ENCODE measurements at places on chromosomes 3 and 15.

- no peak for DNase-seq
Observed at GRCh38 chr3:81920816-81921215, 159.4 kb upstream of the GBE1 start.

DNA sequence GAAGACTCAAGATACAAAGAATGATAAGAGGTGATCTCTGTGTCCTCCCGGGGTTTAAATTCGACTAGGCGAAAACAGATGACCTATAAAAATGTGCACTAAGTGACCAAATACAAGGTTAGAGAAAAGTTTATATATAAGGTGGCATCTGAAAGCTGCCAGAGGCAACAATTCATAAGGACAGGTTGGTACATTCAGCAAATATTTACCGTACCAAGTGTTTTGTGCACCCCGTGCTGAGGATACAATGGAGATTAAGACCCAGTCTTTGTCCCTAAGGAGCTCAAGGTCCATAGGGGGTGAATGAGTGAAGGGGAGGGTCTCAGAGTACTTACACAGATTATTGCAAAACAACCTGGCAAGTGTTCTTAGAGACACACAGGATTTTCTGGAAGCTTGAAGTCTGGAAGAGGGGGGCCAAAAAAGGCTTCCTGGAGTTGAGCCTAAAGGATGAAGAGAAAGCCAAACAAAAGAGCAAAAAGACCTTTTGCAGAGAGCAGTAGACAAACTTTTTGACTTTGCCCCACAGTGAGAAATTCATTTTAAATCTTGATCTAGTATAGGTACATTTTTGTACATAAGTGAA lies 71.4 kb upstream of the LRIG1 start:
- DNase-seq, result no peak

DNA sequence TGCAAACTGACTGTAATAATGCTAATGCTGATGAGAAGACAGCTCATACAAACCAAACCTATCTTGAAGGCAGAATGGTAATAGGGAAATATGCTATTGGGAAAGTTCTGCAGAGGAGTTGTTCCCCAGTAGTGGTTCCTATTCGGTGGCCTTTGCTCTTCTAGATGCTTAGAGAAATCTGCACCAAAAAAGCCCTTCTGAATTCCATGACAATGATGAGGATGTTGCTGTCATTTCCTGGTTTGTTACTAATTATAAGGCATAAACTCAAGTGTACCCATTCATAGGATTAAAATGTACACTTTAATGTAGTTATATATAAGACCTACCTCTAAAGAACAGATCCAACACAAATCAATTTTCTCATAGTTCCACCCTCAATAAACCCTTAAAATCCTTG lies 30.1 kb downstream of the TOMM70 start:
- DNase-seq, result no peak

- no peak for DNase-seq
Observed at GRCh38 chr3:120113128-120114116, 19.2 kb upstream of the GSK3B start.

DNA sequence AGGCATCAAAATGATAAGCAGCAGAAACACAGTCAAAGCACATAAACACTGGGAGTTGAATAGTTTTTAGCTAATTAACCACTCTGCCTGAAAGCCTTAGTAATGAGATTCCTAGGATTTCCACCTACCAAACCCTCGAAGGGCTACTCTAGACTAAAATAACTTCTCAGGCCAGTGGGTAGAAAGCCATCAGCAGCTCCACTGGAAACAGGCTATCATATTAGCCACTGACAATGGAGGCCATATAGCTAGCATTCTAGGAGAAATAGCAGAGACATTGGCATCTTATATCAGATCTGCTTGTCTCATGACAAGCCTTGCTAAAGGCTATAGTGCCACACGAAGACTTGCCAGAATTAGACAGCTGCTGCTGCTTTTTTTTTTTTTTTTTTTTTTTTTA lies 4.5 kb upstream of the CAPN3 start:
- no peak for DNase-seq

- no peak for DNase-seq
Observed at GRCh38 chr3:25156626-25157025, 271.4 kb upstream of the RARB start.

GRCh38 chr3:23830869-23831484 lies 25.2 kb downstream of the UBE2E1 start:
- DNase-seq, result no peak

- DNase-seq, result no peak
Observed at GRCh38 chr15:99282586-99282985, 31.3 kb downstream of the LRRC28 start.

- DNase-seq, result no peak
Observed at GRCh38 chr3:176106380-176106779, 1090.9 kb downstream of the TBL1XR1 start.

- no peak for DNase-seq
Observed at GRCh38 chr3:7275396-7275795, 414.5 kb downstream of the GRM7 start.

DNA sequence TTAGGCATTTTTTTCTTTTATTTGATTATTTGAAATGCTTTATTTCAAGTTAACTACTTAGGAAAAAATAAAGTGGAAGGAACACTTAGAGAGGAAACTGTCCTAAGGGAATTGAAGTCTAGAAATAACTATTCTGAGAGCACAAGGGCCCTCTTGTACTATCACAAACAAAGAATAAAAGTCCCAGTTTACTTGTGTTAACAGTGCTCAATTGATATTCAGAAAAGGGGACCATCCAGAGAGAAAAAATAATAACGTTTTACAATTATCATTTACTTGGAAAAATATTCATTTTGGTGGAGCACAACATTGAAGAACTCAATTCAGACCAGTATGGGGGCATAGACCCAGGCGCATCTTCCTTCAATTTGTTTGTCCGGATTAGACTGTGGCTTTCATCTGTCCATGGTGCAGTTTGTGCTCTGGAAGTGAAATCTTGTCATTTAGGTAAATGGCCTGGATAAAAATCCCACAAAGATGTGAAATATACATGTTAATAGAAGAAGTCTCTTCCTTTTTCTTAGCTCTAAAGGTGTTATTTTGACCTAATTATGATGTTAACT lies 54.5 kb upstream of the SAMMSON start:
- no peak for DNase-seq

DNA sequence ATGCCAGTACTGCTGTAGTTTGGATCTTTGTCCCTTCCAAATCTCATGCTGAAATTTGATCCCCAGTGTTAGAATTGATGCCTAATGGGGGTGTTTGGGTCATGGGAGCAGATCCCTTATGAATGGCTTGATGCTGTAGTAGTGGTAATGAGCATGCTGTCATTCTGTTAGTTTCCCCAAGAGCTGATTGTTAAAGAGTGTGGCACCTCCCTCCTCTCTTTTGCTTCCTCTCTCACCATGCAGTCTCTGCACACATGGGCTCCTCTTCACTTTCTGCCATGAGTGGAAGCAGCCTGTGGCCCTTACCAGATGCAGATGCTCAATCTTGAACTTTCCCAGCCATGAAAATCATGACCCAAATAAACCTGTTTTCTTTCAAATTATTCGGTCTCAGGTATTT lies 141.3 kb upstream of the DPPA4 start:
- DNase-seq, result no peak

DNA sequence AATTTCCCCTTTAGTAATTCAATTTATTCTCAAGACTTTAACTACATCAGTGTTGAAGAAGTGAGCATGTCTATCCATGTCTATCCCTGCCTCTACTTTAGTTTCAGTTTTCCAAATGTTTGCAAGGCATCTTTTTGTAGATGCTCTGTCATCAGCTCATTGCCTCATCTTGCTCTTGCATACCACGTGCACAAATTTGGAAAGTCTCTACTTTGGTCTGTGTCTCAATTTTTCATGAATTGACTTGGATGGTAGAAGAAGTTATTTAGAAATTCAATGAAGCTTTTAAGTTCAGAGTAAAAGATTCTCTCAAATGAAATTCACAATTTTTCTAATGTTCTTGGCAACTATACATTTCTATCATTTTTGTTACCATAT lies 55.3 kb downstream of the CLDN1 start:
- DNase-seq, result no peak

DNA sequence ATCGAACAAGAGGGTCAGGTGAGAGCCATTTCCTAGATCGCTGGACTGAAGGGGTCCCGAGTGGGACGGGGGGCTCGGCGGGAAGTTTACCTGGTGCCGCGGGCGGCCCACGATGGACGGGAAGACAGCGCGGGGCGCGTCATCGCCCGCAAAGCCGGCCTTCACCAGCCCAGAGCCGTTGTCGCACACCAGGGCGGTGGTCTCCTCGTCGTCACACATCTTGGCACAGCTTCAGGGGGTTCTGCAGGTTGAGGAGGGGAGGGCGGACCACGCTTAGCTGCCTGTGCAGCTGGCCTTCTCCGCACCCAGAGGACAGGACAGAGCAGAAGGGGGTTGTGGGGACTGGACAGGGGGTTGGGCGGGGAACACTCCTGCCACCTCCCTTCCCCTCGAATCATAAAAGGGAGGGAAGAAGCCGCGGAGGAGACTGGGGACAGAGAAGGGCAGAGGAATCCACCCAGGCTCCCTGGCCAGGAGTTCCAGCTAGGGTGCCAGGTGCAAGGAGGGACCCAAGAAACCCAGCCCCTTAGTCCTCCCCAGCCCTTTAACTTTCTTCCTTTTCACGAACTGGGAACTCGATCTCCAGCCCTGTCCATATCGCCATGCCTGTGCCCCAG lies 651 bp downstream of the ACTC1 start:
- no peak for DNase-seq

DNA sequence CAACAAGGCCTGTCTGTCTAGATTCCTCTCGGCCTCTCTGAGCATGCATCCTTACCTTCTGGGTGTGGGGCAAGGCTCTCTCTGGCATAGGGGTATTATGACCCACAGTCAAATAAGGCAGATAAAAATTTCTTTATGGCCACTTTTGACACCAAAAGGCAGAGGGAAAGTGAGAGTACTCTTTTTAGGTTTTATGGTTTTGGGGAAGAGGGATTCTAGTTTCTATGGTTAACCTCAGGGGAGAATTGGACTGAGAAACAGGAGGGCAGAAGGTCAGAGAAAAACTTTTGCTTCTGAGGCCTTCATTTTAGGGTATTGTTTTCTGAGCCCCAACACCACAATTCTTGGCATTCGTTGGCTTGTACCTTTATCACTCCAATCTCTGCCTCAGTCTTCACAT lies 70.0 kb upstream of the CCDC54 start:
- no peak for DNase-seq

DNA sequence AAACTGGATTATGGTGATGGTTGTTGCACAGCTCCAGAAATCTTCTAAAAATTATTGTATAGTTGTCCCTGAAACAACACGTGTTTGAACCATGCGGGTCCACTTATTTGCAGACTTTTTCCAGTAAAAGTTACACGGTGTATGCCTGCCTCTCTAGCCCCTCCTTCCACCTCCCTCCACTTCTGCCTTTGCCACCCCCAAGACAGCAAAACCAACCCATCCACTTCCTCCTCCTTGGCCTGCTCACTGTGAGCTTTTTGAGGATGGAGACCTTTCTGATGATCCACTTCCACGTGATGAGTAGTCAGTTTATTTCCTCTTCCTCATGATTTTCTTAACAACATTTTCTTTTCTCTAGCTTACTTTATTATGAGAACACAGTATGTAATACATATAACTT lies 5.4 kb downstream of the CYFIP1 start:
- no peak for DNase-seq

DNA sequence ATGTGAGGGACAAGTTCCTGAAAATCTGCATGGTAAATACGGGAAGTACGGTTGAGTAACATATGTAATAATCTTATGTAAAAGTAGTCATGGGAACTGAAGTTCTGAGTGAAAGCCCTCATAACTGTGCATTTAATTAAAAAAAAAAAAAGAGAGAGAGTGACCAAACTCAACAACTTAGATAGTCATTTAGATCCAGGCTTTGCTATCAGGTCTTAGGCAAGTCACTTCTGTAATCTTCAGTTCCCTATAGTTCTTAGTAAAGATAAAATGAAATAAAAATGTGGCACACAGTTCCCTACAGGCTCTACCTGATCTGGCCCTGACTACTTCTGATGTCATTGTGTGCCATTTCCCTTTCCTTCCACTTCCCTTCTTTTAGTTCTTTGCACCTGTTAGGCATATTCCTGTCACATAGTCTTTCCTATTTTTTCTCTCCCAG lies 15.0 kb downstream of the RNF111 start:
- DNase-seq, result no peak

DNA sequence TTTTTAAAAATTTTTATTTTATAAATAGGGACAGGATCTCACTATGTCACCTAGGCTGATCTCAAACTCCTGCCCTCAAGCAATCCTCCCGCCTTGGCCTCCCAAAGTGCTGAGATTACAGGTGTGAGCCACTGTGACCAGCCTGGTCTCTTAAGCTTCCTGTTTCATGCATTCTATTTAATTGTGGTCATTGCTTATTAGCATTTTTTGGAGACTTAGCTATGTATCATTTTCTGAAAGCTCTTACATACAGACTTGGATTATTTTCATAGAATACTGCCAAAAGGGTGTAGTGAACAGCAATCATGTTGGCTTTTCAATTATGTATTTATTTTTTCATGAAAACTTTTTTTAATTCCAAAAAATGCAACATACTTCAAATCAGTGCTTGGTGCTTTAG lies 51.5 kb upstream of the DCUN1D1 start:
- no peak for DNase-seq

DNA sequence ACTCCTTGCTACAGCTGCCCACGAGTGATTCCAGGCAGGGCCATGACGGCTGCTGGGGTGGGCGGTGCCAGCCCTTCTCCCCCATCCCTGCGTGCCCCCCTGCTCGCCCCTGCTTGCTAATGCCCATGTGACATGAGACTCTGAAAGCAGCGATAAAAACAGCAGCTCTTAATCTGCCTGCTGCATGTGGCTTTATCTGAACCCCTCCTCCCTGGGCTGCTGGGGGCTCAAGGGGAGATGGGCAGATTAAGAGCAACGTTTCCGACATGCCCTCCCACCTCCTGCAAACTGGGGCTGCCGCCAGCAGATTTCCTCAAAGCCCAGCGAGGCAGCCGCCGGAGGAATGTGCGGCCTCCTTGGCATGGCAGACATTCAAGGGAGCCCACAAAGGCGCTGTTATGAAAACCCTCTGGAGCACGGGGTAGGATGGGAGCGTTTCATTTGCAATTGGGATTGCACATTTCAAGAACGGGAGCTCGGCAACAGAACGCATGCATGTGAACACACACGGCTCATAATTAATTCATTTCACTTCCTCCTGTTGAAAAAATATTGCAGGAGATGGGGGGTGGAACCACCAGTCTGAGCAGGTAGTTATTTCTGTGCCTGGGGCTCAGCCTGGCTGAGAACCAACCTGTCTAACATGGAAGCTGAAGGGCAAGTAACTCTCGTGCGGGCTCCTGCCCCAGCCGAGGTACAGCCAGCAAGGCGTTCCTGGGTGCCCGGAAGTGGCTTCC lies 504.2 kb upstream of the PROK2 start:
- no peak for DNase-seq

GRCh38 chr3:144760831-144761230 lies 789.2 kb downstream of the DIPK2A start:
- DNase-seq, result no peak

- DNase-seq, result no peak
Observed at GRCh38 chr3:86673991-86674390, 317.0 kb downstream of the VGLL3 start.

GRCh38 chr15:52503788-52504496 lies 24.7 kb downstream of the MYO5A start:
- DNase-seq, result no peak

- no peak for DNase-seq
Observed at GRCh38 chr3:2158828-2159227, 60.2 kb downstream of the CNTN4 start.

GRCh38 chr15:81880314-81880713 lies 165.5 kb downstream of the MEX3B start:
- no peak for DNase-seq

- no peak for DNase-seq
Observed at GRCh38 chr15:43251185-43251870, 15.4 kb downstream of the TGM5 start.

GRCh38 chr3:158101335-158102241 lies 4.6 kb downstream of the SHOX2 start:
- no peak for DNase-seq

- no peak for DNase-seq
Observed at GRCh38 chr15:67948215-67948614, 105.9 kb upstream of the PIAS1 start.

All from activated naive CD4-positive, alpha-beta T cell (primary cell).